ENCODE measurements at places on chromosomes 11 and 22.

GRCh38 chr22:32325811-32326237 lies 31.8 kb upstream of the RFPL3 start:
- no peak for DNase-seq

GRCh38 chr11:910044-910588 lies 494 bp downstream of the CHID1 start:
- no peak for DNase-seq

- DNase-seq: no peak
These were observed 60.6 kb downstream of the MED15 start for GRCh38 chr22:20567993-20568417.

GRCh38 chr11:129945373-129945772 lies 50.0 kb upstream of the NFRKB start:
- DNase-seq: no peak

- no peak for DNase-seq
These were observed 26.7 kb downstream of the AMPD3 start for GRCh38 chr11:10481560-10482349.

DNA sequence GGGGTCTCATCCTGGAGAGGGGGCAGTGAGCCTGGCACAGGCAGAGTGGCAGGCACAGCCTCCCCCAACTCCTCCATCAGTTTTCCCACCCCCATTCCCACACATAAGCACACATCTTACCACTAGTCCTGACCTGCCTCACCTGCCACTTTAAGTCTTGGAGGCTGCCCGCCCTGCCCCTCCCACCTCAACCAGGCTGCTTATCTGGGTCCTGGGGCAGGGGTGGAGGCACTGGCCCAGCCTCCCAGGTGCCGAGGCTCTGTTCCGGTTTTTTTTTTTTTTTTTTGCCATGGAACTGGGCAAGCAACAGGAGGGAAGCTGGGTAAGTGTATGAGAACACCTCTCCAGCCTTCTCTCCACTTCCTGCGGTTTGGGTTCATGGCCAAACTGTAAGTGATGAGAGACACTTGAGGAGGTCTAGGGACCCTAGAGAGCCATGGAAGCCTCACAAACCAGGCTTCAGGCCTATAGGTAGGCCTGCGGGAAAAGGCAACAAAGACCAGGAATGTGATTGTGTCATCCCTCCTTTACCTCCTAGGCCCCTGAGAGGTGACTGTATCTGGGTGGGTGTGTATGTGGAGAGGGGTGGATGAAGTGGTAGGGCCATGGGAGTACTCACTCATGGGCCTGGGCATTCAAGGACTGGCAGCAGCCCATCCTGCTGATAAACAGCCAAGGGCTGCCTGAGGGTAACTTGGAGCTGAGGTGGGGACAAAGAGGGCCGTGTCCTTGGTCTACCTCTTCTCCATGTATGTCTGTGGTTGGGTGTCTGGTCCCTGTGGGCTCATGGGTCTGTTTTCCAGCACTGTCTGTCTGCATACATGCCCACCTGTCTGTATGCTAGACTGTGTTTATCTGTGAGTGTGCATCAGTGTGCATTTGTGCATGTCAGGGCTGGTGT lies 22.6 kb downstream of the PHLDB1 start:
- no peak for DNase-seq

DNA sequence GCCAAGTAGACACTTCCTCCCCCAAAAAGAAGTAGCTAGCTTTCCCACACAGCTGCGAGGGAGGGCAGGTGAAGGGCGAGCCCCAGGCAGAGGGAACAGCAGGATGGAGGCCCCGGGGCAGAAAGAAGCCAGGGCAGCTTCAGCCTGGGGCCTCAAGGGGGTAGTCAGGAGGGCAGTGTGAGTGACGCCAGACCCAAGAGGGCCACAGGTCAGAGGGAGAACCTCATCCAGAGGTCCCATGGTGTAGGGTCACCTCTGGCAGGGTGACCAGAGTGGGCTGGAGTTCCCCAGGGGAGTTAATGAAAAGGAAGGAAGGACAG lies 9.2 kb downstream of the PRR5 start:
- no peak for DNase-seq
